ENCODE measurements at places on chromosomes 4 and X.

DNA sequence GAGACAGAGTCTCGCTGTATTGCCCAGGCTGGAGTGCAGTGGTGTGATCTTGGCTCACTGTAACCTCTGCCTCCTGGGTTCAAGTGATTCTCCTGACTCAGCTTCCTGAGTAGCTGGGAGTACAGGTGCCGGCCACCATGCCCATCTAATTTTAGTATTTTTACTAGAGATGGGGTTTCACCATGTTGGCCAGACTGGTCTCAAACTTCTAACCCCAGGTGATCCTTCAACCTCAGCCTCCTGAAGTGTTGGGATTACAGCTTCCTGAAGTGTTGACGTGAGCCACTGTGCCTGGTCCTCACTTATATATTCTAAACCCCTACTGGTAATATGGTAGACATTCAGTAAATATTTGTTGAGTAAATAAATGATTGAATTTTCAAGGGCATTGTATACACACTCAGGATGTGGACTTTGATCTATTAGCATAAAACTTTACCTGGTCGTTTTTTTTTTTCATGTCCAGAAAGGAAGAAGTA, 33.0 kb downstream of the MTHFD2L start:
- no peak for DNase-seq

- DNase-seq = no peak
Observed at GRCh38 chr4:74206088-74206825, 48.3 kb downstream of the MTHFD2L start.

DNA sequence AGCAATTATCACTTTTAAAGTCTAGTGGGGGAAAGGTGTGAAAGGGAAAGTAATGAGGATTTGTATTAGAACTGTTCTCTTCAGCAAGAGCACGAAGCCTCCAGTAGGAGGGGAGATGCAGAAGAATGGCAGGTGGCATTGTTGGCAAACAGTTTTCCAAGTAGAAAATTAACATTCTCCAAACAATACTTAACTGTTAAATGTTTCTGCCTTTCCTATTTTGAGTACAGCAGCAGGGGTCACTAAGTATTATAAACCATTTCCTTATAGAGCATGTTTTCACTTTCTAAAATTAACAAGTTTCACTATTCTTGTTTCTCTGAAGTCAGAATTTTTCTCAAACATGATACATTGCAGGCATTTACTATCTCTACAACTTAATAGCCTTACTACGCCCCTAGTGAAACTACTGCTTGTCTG, 58.7 kb downstream of the LEF1 start:
- no peak for DNase-seq

DNA sequence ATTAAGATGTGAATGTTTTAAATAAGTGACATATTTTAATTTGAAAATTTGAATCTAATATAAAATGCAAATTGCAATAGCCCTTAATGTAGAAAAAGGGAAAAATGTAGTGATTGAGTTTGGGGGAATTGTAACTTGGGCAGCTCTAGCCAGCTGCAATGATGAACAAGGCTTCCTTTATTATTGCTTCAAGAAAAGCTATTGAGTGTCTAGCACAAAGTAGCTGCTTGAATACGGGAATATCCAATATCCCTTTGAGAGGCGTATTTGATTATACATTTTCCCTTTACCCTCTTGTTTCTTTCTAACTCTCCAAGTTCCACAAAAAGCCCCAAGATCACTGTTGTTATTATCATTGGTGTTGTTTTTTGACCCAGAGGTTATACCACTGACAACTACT, 21.8 kb downstream of the IL1RAPL1 start:
- DNase-seq = no peak

GRCh38 chr4:173478201-173478912, 51.7 kb downstream of the HAND2 start:
- peak; percentile 70 for DNase-seq

DNA sequence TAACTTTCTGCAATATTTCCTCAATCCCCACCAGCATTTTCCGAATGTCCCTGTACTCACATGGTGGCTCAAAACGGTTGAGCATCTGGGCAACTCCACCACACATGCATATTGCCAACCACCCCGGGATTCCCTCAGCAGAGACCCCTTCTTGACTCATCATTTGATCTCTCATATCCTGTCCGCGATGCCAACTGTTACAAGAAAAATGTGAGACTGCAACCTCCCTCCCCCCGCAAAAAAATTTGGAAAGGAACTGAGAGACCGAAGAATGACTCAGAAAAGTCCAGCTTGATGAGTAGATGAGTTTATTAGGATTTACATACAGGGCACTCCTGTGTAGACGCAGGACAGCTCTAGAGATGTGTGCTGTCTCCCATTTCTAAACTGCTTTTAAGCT, 561.4 kb downstream of the ZIC3 start:
- DNase-seq = peak; percentile 5

DNA sequence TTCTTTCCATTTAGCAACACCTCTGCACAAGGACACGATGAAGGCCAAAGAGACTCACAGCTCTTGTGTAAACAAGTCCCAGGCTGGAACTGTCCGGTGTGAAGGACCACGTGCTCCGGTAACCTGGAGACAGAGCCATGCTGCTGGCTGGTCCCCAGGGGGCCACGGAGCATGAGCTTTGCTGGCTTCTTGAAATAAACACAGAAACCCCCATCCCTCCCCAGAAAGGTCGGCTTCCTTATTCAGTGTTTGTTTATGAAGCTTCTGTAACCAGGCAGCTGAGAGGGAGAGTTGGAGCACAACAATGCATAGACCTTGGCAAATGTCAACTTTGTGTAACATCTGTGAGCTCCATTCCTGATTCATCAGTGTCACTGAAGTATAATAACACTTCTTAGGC, 109.4 kb downstream of the GPR143 start:
- no peak for DNase-seq

DNA sequence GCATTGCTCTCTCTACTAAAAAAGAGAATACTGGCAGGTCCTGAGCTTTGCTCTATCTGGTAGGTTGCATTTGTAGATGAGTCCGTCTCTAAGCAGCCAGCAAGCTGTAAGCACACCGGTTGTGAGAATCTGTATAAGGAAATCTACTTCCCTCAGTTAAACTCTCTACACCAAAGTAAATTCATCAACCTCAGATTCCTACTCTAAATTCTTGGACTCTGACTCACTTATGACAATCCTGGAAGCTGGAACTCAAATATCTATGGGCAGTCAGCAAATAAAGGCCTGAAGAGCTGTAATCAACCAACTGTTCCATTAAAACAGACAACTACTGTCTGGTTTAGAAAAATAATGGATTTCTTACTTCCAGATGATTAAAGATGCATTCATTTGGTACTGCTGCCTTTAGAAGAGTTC, 37.9 kb downstream of the FAT1 start:
- DNase-seq = peak; percentile 83

Data from fibroblast of mammary gland (primary cell).